ENCODE measurements at places on chromosomes 16 and 17.

DNA sequence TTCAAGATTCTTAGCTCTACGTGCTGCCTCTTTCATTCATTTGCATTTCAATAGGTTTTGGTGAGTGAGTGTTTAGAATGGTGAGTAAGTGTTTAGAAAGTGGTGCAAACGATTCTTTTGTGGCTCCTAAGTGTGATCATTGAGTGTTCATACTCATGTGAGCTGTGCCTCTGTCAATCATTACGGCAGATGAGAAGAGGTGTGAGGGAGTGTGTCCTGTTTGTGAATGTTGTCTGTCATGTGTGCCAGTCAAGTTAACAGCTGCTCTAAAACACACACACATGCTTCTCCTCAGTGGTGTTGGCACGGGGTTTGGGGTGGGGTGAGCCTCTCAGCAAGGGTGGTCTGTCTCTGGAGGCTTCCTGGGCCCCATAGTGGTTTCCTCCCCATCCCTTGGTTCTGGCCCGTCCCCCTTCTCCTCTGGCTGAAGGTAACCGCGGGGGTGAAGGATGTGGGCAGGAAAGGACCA is 11.4 kb downstream of the MYL4 start:
- DNase-seq = no peak

DNA sequence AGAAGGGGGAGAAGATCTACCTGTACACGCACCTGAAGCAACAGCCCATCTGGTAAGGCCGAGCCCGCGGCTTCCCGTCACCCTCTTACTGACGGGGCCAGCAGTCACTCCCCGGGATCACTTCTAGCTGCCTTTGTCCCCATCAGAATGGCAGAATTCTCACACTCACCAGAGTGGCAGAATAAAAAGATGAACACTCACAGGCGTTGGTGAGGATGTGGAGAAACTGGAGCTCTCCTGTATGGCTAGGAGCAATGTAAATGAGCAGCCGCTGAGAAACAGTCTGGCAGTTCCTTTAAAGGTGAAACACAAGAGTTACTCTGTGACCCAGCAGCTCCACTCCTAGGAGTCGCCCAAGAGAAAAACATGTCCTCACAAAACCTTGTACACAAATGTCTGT is 33.3 kb downstream of the CIBAR2 start:
- DNase-seq = no peak

- no peak for DNase-seq
These were observed 9.3 kb upstream of the ADGRG1 start for GRCh38 chr16:57619133-57619605.

DNA sequence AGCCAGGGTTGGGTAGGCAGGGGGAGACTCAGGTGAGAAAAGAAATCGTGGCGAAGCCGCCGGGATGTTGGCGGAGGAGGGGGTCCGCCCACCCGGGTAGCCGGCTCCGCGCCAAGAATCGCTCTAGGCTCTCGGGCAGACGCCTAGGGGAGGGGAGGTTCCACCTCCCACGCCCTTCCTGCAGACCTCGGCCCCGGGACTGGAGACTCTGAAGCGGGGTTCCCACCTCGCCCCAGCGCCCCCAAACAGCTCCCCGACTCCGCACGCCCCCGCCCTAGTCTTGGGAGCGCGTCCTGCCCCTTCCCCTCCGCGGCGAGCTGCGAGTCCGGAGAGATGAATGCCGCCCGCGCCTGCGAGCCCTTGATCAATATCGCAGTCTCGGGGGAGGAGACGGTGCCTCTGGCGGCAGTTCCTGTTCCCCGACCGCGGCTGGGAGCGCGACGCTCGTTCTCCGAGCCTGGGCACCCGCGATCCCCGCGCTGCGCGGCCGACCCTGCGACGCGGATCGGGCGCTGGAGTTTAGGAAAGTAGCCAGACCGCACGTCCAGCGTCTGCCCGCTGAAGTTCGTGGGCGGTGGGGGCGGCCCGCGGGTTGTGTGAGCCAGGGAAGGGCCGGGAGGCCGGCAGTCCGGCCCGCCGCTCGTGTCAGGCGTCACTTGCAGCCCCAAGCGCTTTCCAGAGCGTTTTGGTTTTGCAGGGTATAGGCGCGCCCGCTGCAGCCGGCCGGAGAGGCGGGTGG is 790 bp downstream of the CRHR1 start:
- no peak for DNase-seq

DNA sequence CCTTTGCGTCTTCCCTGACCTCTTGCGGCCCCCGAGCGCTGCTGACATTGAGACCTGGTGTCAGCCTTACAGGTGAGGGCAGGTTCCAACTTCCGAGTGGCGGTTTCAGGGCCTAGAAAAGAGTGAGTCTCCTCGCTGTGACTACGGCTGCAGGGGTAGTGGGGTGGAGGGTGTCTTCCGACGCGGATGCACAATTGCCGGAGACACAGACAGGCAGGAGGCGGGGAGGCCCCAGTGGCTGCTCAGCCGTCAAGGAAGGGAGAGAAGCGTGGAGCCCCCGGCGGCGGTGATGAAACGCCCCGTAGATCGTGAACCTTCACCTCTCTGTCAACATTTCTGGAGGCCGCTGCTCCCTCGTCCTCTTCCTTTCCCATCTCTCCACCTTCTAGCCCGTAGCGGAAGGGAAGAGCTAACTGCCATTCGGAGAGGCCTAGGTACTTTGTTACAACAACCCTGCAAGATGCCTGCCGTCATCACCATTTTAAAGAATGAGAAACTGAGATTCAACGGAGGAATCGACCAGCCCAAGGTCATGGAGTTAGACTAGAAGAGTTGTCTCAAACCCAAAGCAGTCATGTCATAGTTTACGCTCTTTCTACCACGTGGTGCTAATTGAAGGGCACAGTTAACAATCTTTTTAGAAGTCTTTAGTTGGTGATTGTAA is 485 bp downstream of the DNAJA3 start:
- no peak for DNase-seq

DNA sequence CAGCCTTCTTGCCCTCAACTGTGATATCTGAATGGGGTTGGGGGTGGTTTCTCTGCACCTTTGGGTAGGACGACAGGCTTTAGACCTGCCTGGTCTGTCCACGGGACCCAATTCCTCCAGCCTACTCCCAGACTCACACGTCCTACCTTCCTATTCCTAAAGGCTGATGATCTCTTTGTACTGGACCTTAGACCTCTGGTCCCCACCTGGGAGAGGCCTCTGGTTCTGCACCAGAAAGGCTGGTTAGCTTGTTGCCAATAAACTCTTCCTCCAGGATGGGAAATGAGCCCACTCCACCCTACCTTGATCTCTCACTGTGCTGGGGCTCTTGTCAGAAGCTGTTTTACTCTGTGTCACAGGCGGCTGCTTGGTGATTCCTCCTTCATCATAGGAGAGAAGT is 14.4 kb downstream of the FBF1 start:
- no peak for DNase-seq

- peak; percentile 42 for DNase-seq
These were observed 516 bp downstream of the CPNE2 start for GRCh38 chr16:57092786-57093411.

GRCh38 chr16:56549744-56550385 is 15.0 kb upstream of the MT4 start:
- no peak for DNase-seq

DNA sequence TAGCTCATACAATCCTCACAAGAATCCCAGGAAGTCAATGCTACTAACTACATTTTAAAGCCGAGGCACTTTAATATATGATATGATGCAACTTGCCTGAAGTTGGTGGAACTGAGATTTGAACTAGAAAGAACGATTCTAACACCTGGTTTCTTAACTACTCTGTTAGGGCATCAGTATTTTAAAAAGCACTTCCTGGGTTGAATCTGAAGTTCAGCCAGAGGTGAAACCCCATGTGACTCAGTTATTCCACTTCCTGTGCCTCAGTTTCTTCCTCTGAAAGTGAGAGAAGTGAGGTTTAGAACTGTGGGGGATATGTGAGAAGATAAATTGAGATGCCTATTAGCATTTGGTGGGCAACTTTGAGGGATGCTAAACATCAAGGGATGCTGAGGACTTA is 129.4 kb upstream of the ANKFN1 start:
- DNase-seq = no peak

DNA sequence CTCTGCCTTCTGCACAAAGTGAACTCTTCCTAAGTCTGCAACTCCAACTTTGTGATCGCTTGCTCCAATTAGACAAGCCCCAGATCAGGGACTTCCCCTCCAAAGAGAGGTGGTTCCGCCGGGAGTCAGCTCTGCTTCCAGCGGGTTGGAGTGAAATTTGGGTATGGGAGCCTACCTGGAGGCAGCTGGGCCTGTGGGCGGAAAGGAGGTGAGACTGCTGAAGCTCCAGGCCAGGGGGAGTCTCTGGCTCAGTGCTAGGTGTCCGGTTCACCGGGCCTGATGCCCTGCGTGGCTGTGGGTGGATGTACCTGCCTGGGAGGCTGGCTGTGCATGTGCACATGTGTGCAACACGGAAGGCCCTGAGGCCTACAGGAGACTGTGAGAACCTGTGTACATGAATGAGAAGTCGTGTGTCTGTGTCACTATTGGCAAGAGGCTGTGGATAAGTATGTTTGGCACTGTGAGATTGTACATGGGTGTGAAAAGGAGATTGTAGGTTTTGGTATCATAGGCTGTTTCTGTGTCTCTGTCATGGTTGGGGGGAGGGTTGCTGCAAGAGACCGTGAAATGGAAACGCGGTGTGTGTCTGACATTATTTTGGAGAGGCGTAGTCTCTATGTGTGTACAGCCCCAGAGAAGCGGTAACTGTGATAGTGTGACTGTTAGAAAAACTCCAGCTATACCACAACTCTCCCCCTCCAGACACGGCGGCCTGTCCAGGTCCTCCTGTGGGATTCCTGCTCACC is 4.2 kb downstream of the LHX1 start:
- DNase-seq = no peak

DNA sequence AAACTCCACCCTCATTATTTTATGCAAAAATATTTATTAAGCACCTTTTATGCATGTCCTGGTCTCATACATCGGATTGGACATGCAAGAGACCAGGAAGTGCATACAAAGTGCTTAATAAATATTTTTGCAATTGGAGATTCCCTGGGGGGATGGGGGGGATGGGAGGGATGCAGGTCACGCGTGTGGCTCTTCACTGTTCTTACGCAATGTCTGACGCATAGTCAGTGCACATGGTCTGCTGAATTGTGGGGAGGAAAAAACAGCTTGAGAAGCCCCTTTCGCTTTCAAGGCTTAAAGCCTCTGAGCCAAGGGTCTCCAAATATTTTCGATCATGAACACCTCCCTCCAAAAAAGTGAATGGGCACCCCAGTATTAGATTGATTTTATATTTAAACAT is 96.7 kb upstream of the XYLT1 start:
- no peak for DNase-seq

- DNase-seq = no peak
These were observed 8.2 kb upstream of the CCL2 start for GRCh38 chr17:34246881-34247280.

DNA sequence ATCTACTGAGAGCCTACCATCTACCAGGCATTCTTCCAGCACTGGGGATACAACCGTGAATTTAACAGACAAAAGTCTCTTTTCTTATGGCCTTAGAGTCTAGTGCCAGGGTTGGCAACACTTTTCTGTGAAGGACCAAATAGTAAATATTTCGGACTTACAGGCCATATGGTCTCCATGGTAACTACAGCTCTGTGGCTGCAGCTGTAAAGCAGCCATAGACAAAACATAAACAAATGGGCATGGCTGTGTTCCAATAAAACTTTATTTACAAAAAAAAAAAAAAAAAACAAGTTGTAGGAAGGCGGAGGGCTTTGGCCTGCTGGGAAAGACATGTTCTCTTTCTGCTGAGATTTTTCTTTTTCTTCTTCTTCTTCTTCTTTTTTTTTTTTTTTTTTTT is 98.7 kb downstream of the ABCC12 start:
- DNase-seq = no peak

GRCh38 chr16:50024207-50024606 is 818 bp upstream of the CNEP1R1 start:
- DNase-seq = no peak

DNA sequence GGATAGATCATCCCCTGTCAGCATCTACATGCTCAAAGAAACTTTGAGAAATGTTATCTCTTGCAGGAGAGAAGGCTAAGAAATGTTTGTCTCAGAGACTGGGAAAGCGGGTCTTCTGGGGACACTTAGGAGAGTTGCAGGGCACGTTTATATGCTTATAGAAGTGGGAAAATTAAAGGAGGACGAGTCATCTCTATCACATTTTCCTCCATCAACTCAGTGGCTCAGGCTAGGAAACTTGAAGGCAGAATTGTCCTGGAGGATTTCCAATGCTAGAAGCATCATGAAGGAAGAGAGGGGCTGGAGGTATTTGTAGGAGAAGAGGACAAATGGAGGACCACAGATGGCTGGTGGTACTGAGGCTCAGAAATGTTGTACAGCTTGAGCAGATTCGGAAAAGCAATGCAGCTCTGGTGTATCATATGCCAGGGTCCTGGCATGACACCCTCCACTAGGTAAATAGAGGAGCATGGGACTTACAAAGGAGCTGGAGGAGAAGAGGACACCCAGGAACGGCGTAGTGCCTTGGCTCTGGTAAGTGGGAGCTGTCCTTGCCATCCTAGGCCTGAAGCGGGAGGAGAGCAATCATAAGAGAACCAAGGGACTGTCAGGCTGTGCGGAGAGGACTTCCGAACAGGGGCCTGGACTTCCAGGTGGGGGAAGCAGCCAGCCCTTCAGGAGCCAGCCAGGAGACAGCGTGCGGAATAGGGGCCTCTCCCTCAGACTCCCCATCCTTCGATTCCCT is 4.5 kb upstream of the HS3ST3B1 start:
- no peak for DNase-seq

DNA sequence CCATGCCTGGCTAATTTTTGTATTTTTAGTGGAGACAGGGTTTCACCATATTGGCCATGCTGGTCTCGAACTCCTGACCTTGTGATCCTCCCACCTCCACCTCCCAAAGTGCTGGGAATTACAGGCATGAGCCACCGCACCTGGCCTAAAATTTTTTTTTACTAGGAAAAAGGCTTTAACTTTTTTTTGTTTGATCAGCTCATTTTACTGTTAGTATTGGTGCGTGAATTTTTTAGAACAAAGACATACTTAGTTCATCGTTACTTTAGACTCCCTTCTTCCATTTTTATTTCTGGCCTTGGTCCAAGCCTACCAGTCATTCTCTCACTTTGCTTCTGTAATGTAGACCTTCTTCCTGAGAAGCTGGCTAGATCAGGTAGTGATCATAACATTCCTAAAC is 25.4 kb upstream of the RAB11FIP4 start:
- DNase-seq = no peak

DNA sequence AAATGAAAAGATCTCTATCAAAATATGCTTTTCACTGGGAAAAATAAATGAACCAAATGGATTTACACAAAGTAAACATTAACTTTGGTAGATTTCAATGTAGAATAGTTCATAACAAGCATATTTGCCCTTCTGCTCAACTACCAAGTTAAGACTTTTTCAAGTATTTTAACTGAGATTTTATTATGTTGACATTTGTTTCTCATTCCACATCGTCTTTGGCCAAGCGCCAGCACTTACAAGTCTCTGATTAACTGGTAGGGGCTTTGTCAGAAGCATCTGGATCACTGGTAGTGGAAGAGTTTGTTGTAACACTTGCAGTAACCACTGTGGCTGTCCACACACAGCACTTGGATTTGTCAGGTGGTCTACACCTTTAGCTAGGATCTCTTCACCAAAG is 22.9 kb downstream of the SLFN12L start:
- no peak for DNase-seq

DNA sequence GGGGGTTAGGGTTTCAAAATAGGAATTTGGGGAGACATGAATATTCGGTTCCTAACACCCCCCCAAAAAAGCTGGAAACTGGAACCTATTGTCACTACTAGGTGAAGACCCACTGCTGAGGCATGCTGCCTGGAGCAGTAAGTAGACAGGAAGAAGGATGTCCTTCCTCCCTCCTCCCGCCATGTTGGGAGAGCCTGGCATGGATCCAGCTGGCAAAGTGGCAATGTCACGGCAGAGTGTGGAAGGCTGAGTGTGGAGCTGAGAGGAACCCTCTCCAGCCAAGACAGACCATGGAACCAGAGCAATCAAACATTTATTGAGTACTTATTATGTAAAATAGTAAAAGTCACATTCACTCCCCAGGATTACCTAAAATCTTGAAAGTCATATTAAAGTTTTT is 49.0 kb downstream of the CCDC182 start:
- DNase-seq = no peak
